ENCODE measurements at places on chromosomes 2 and 18. TPM values are rescaled to one million over a fixed set of nuclear protein-coding genes. Genes with fewer than 3 reads are reported as not detected.

The OTX1 gene
- 4.3 TPM for total RNA-seq

The IL36A gene
- 3.0 TPM for total RNA-seq

The ABCB11 gene
- total RNA-seq, result not detected

The GAREM1 gene
- total RNA-seq, result 15.1 TPM

The TMEM18 gene
- 40.5 TPM for total RNA-seq

The NYAP2 gene
- under 0.01 TPM for total RNA-seq

The TUBA3E gene
- not detected for total RNA-seq

The UGT1A10 gene
- not detected for total RNA-seq

The LIMS3 gene
- 2.1 TPM for total RNA-seq

The GPR45 gene
- not detected for total RNA-seq

The CIB4 gene
- not detected for total RNA-seq

The RAX gene
- not detected for total RNA-seq

The ZNF236 gene
- 8.0 TPM for total RNA-seq

The RNU2-63P gene
- not detected for total RNA-seq

The ASNSD1 gene
- total RNA-seq, result 38.2 TPM

Data from tracheal epithelial cell (primary cell).